ENCODE measurements at places on chromosomes 5 and 9.

- DNase-seq: no peak
Measured at GRCh38 chr9:93061791-93062763, 3.6 kb downstream of the SUSD3 start.

- DNase-seq: no peak
Measured at GRCh38 chr9:130741831-130742449, 48.4 kb downstream of the EXOSC2 start.

DNA sequence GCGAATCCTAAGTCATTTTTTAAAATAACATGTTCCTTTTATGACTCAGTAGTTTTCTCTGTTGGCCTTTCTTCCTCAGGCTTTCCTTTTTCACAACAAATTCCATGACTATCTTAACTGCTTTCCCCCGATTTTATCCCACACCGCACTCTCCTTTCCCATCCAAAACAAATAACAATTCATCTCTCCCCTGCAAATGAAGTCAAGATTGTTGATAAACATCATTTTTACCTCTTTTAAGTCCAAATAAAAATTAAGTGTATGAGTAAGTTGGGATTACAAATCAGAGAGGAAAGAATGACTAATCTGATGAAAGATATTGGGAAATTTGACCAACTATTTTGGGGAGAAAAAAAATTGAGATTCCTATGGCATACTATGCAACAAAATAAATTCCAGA lies 47.3 kb downstream of the SEC61B start:
- DNase-seq: no peak

- DNase-seq: no peak
Measured at GRCh38 chr5:12614608-12615007, 710.4 kb upstream of the CTNND2 start.

DNA sequence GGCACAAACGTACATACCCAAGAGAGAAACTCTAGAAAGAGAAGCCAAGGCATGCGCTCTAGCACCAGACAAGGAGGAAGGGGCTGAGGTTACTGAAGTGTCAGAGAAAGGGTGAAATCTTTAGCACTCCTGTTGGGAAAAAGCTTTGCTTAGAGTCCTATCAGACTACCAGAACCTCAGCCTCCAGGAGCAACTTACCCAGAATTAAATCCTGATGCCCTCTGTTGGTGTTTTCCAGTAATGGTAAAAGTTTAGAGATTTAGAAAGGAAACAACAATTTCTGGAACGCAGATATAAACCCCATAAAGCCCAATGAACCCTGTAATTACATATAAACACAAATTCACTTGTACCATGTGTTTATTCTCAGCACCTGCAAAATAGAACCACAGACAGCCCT lies 33.2 kb upstream of the ASTN2 start:
- DNase-seq: no peak

DNA sequence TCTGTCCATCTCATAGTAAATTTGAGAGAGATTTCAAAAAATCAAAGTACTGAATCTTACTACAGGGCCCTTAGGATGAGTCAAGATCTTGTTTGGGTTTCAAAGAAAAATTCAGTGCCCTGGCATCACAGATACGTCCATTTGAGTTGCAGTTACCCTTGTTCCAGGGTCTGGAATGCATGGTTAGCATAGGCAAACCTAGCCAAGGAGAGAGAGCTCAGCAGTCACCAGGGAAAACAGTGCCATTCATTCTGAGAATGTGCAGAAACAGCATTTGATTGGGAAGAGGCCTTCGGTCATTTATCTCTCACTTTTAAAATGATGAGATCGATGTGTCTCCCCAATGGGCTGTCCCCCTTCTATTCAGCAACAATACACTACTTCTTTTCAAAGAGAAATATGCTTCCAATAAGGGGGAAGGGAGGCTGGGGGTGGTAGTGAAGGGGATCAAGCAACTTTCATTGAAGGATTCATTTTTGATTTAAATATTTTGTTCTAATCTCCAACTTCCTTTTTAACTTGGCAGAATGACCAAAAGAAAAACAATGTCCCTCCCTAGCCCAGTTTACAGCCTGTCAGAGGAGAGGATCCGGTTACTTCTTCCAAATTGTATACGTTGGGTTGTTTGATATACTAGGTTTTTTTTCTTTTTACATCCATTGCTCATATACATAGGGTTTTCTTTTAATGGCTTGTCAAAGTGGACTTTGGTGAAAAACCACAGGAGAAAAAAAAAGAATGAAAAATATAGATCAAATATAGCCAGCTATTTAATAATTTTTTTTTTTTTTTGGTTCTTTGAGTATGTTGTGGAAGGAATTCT lies 491.1 kb downstream of the CCDC171 start:
- no peak for DNase-seq

GRCh38 chr5:149456597-149457392 lies 77.7 kb upstream of the IL17B start:
- no peak for DNase-seq

- DNase-seq: no peak
Measured at GRCh38 chr5:103014983-103015382, 105.0 kb downstream of the GIN1 start.

- DNase-seq: no peak
Measured at GRCh38 chr9:91803151-91803940, 146.7 kb downstream of the ROR2 start.

- DNase-seq: no peak
Measured at GRCh38 chr5:119966028-119966427, 336.7 kb downstream of the FAM170A start.

DNA sequence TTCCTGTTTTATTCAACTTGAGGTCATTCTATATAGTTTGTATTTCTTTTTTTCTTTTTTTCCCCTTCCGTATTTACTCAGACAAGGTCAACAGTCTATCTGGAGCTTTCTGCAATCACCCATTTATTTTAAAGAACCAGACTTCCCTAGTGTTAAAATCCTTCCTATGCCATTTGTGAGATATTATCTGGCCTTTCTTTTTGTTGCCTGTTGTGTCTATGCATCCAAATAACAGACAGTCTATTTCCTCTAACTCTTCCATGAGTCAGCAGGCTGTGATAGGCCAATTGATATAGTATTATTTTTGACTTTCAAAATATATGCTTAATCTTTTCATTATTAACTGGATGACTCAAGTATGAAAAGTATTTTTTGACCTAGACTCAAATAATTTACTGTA lies 291.2 kb upstream of the PTPRD start:
- no peak for DNase-seq

DNA sequence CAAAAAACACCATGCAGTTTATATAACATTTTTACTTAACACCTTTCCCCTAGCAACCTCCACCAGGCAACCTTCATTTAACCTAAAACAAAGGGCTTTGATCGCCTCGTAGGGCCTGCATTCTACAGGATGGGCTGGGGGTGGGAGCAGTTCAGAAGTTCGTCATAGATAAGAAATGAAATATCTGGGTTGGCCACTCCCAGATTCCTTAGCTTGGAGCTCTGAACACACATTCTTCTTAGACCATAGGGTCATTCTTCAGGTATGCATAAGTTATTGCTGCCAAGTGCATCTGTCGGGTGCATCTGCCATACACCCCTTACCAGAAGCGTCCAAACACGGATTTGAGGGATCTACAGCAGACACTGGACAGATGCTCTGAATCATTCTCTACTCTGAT lies 4.3 kb upstream of the SLC22A5 start:
- DNase-seq: no peak

All from inflammatory macrophage (primary cell).